ENCODE measurements at places on chromosomes 6 and 20.
A peak's percentile ranks its signal among the peaks of the same experiment; 100 is the strongest.

DNA sequence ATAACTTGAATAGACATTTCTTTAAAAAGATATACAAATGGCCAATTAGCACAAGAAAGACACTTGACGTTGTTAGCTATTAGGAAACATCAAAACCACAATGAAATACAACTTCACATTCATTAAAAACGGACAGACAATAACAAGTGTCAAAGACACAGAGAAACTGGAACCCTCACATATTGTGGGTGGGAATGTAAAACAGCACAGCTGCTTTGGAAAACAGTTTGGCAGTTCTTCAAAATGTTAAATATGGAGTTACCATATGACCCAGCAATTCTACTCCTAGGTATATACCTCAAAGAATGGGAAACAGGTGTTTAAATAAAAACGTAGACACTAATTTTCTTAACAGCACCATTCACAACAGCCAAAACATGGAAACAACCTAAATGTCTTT, 100.5 kb upstream of the SLC22A23 start:
- no peak for DNase-seq

- DNase-seq: no peak
Observed at GRCh38 chr20:55004044-55004443, 528.7 kb downstream of the DOK5 start.

DNA sequence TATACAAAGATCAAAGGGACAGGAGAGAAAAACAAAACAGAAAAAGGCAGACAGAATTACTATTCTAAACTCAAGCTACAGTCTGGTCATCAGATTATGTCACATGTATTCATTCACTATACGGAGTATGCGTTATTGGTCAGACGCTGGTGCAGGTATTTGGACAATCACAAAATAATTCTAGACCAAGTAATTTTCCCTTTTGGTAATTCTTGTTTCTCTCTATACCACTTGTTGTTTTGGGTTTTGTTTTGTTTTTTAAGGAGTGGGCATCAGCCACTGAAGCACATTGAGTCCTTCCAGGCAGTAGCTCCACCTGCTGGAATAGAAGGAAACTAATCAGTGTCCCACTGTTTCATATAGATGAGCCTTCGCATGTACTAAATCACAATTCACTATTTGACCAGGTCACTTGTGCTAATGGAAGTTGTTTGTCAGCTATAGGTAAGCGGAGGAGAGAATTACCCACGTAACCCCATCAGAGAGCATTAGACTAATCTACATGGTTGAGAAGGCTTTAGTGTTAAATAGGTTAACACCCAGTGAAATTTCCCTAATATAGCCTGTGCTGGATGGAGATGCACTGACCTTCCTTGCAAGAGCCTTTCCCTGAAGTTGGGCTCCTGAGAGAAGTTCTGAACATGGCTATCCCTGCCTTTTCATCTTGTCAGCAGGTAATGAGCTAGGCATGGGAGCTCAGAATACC, 77.9 kb downstream of the TNFAIP3 start:
- peak; percentile 57 for DNase-seq

GRCh38 chr6:3737831-3738210, 13.7 kb downstream of the PXDC1 start:
- DNase-seq: no peak

DNA sequence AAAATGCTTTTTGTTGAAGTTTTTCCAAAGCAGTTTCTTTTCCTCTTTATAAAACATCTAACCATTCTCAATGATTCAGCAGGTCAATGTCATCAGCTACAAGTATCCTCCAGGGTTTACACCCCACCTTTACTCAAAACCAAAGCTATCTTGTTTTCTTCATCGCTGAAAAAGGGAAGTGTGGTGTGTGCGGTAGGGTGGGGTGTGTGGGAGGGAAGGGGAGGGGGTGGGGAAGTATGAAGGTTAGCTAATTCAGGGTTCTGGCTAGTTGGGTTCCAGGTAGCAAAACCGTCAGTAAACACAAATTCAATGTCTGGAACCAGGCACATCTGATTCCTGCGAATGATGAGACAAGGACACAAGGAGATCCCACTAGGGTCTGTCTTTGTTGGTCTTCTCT, 189.6 kb downstream of the GJA10 start:
- peak; percentile 75 for DNase-seq

- DNase-seq: no peak
Observed at GRCh38 chr6:155782320-155782731, 326.7 kb upstream of the NOX3 start.

DNA sequence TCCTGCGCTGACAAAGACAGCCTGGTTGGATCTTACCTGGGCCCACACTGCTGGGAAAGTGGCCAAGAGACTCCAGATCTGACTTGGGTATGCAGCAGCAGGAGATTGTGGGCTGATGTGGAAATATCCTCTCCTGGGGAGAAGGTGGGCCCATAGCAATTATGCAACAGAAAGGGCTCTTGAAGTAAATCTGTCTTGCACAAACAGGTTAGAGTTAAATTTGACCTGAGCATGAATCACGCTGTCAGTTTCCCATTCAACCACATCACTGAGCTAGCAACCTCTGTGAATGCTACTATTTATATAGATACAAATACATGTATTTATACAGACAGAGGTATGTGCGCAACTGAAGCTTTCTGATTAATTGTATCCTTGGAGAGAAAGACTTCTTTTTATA, 28.3 kb upstream of the PDYN start:
- DNase-seq: no peak

GRCh38 chr6:11233673-11234573, 1.5 kb upstream of the NEDD9 start:
- no peak for DNase-seq

DNA sequence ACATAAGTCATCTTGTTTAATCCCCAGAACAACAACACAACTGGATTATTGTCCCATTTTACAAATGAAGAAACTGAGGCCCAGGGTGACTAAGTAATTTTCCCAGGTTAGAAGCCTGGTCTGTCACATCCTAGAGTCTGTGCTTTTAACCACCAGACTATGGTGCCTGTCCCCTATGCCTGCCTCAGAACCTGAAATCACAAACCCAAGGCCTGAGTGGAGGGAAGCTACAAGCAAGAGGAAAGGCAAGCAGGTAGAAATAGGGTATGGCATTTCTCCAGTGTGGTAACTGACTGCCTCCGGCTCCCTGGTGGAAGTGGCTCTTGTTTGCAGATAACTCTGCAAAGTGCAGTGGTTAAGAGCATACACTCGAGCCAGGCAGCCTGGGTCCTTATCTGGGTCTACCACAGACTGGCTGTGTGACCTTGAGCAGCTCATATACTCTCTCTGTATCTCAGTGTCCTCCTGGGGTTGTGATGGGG, 2.5 kb downstream of the TMEM63B start:
- no peak for DNase-seq

DNA sequence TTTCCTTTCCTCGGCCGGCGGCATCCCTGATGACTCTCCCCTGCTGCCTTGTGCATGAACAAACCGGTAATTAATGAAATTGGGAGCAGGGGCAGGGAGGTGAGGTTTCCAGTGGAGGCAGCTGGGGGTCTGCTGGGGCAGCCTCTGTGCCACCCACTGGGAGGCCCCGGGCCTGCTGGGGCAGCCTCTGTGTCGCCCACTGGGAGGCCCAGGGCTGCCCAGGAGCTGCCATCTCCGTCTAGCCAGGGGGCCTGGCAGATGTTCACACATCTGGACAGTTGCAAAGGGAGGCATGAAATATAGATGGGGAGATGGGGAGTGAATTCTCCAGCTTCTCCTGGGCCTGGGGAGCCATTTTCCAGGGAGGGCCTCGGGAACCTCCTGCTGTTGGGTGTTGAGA, 33.8 kb downstream of the TOX2 start:
- no peak for DNase-seq

DNA sequence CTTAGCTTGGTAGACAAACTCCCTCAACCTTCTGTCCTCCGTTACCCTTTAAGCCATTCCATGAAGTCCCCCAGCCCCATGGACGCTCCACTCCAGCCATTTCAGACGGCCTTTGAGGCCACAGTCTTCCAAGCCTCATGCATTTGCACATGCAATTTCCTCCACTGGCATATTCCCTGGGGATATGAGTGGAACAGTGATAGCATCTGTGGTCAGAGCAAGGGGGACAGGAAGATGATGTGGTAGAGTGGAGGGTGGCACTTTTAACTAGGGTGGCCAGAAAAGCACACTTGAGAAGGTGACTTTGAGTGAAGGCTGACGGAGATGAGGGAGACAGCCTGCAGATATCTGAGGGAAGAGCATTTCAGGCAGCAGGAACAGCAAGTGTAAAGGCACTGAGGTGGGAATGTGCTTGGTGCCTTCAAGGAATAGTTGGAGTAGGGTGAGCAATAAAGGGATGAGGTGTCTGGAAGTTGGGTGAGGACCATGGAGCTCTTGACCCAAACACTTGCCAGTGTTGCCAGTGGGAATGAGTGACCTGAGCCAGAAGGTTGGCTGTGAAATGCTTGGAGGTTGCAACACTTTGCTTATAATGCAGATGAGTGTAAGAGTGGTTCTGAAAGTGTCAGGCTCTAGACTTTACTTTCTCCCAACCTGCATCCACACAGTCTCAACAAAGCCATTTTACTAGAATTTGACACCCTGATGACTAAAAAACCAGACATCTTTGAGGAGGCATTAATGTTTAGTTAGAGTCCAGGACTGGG, 275.6 kb upstream of the SUPT3H start:
- no peak for DNase-seq

- no peak for DNase-seq
Observed at GRCh38 chr6:130934848-130935585, 107.8 kb downstream of the SMLR1 start.

GRCh38 chr6:151100326-151100725, 139.4 kb upstream of the AKAP12 start:
- no peak for DNase-seq

GRCh38 chr6:131067521-131067920, 4.5 kb upstream of the EPB41L2 start:
- no peak for DNase-seq

DNA sequence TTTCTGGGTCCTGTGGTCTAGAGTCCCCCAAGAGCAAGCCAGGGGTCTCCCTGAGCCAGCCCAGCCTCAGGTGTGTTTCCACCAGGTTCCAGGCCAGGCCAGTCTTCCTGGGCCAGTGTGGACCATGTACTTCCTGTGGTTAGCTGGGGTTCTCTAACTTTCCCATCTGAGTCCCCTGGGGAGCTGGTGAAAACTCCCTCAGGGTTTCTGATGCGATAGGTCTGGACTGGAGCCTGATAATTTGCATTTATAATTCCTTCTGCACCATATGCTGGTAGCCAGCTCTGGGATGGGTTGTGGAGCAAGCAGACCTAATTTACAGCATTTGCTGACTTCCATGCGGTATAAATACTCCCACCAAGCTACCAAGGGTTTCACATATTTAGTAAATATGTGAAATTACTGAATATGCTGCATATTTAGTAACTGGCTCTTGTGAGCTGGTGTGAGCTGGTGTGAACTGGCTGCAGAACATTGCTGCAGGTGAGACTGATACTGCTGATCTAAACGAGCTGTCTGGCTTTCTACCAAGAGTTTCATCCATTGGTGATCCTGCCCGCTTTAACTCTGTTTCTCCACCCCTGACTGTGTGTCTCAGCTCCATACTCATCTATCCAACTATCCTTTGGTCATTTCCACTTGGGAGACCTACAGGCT, 62.6 kb downstream of the RIN2 start:
- no peak for DNase-seq

DNA sequence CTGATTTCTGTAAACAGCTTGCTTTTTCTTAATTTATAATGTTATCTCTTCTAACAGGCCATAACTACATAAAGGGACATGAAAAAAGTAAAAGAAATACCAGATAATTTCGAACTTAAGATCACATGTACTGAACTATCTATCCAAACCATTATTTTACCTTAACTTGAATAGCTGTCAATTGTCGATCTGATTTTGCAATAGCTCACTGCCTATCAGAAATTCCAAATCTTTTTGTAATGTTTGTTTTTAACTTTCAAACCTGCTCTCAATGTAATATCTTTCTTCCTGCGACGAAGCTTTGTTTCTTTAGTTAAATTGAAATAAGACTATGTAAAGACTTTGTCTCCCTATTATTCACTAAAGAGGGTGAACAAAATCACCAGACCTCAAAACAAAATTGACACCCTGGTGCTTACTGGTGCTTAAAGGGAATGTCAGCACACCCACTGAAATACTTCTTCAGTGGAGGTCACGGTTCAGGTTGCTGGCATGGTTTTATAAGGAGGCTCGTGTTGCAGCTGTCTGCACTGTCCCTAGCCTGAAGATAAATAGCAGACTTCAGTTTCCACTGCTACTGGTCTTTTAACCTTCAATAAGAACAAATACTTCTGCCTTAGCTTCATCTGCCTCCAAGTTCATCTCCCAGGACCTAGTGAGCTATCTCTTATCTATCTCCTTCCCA, 117.5 kb upstream of the QKI start:
- DNase-seq: no peak

DNA sequence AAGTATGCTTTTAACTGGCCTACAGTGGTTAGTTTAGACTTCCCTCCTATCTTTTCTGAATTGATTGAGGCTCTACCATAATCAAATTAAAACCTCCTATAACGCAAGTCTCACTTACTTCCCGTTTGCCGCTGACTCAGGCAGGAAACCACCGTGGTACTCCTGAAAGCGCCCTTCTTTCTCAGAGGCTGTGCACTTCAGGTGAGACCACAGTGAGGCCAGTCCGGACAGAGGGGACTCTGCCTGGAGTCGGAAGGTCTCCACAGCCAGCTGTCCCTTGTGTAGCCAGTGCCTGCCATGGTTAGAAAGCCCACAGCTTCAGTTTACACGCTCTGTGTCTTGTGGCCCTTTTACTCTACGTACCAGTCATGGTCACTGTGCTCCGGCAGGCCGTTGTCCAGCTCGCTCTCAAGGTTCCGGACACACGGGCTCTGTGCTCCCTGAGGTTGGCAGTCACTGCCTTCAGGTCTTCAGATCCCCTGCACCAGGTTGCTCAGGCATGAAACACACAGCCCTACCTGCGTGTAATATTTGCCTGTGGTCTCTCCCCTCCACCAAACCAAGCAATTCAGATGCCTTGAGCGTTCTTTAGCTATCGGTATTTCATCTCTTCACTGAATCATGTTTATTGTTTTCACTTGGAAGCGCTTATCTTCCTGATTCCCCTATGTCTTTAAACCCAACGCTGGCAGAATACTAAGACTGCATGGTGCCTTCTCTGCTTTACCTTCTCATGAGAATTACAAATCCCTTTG, 178.8 kb downstream of the SMOC2 start:
- no peak for DNase-seq

GRCh38 chr6:110173506-110174132, 5.9 kb downstream of the WASF1 start:
- DNase-seq: no peak

DNA sequence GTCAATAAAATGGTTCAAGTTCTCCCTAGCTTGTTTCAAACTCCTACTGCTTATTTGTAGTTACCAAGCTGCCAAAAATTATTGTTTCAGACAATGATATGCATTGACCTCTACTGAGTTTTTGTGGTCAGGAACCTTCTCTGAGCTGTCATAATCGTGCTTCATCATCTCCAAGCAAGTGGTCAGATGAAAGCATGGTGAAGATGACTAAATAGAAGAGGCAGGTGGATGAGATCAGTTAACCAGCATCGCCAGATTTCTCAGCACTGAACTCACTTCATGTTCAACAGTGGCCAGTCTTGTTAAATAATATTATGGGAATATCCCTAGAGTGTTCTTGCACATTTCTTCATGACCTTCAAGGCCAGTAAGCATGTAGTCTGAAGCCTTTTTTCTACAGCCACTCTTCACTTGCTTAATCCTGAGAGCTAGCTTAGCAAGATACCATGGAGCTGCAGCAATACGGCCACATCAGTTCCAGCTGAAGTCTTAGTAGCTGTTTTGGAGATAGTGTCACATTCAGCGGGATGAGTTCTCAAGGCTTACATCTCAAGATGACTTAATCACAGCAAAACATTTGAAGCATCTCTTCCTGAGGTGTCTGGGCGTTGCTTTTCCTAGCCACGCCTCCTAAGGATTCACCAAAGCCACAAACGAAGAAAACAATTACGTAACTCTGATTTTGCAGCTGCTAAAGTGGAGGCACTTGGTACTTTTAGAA, 101.6 kb upstream of the TMEM30A start:
- no peak for DNase-seq

All from CD4-positive, alpha-beta T cell treated with Interleukin-15 for 4 hours (primary cell).